Neuronal stem cell (in vitro differentiated cells): ENCODE measurements at places on chromosomes 12 and 14.
A peak's percentile ranks its signal among the peaks of the same experiment; 100 is the strongest.

GRCh38 chr14:87494010-87494409 lies 499.0 kb downstream of the GALC start:
- no peak for DNase-seq

- no peak for DNase-seq
These were observed 741.8 kb downstream of the TMEM121 start for GRCh38 chr14:106268013-106268727.

DNA sequence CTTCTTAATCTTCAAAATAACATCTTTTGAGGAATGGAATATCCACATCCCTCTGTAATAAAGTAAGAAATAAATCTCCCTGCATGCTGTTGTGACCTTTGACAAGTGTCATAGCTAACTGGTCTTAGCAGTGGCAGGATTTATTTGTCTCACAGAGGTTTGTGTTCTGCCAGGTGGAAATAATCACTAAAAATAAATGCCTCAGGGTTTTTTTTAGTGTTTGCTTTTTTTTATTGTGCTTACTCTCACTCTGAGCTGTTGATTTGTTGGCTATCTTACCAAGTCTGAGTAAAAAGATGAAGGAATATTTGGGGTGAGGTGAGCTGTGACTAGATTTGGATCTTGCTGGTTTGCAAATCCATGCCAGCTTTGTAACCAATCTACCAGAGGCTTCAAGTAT lies 285.4 kb downstream of the ALG10B start:
- no peak for DNase-seq

- no peak for DNase-seq
These were observed 20.7 kb downstream of the KRT85 start for GRCh38 chr12:52346593-52346992.

- DNase-seq, result no peak
These were observed 10.1 kb upstream of the PITPNM2 start for GRCh38 chr12:123160801-123161487.

DNA sequence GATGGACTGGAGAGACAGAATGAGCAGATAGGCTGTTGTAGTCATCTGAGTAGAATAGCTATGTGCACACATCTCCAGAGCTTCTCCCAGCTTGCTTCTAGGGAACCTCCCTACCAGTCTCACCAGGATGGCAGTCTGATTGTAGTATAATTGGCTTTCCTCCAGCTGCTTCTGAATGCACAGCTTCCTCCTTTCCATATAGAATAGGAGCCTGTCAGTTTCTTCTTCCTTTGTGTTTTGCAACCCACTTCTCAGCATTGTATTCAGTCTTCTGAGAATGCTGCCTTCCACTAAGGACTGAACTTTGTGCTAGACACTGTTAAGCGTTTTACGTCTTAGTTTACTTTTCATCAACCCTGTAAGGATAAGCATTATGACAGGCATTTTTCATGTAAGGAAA lies 2.2 kb upstream of the CSAD start:
- DNase-seq, result no peak

- DNase-seq, result no peak
These were observed 1300.5 kb upstream of the TMEM132C start for GRCh38 chr12:126966498-126966897.

DNA sequence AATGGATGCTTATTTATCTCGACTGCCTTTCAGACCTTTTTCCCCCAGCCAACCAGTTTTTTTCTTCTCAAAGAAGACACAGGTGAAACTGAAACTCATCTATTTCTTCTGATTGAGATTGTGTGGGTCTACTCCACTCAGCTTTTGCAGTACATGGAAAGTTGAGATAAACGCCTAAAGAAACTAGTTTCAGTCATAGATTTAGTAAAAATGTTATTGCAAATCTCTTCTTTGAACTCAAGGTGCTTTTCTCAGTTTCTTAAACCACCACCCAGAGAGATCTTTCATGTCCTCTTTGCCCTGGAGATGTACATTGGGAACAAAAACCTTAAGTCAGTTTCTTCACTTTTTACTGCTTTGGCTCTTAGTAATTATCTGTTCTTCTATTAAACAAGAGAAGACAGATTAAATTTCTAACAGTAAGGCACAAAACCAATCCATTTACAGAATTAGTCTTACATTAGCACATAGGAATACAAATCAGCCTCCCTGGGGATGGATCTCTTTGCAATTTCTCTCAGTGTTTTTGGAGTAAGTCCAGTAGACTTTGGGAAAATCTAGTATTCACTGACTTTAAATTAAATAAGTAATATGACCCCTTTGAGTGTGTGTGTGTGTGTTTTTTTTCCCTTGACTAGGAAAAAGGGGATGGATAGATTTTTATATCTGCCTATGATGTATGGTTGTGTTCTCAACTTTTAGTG lies 11.6 kb downstream of the FBXW8 start:
- DNase-seq, result no peak

GRCh38 chr12:120767071-120768024 lies 41.7 kb downstream of the ACADS start:
- DNase-seq, result no peak

DNA sequence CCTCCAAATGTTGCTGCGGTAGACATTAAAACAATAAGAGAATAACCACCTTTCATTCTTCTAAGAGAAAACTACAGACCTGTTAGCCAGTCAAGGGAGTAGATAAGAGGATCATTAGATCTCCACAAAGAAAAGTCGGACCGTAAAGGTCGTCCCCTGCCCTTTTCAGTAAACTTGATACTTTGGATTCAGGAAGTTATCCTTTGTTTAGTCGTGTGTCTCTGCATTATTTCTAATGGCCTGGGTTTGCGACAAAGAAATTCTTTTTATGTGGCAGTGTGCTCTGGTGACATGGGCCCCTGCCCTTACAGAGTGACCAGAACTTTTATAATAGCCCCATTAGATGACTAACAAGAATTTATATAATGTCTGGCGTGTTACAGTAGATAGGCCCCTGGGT lies 44.6 kb upstream of the EVL start:
- no peak for DNase-seq

DNA sequence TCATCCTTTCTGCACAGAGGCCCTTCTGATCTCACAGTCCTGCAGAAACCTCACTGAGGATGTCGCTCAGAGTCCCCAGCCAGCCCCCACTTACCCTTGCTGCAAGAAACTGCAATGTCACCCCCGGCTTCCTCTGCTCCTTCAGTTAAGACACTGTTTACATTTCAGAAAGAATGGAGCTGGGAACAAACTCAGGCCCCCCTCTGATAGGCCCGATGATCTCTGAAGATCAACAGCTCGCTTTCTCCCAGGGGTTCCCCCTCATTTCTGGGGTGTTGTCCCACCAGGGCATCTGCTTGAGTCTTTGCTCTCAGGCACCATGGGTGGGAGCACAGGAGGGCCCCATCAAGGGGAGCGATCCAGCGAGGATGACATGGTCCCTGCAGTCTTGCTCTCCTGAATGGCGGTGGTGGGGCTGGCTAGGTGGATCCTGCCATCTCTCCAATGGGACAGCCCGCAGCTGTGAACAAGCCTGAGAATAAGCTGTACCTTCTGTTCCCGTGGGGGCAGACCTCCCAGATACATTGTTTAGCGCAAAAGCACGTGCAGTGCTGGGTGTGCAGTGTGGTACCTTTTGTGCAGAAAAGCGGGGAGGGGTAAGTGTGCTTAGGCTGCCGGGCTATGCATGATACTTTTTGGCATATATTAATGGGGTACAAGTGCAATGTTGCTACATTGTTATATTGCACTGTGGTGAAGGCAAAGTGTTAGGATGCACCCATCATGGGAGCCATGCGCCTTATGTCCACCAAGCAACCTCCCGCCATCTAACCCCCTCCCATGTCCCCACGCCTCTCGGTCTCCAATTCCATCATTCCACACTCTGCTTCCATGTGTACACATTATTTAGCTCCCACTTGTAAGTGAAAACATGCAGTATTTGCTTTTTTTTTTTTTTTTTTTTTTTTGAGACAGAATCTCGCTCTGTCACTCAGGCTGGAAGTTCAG lies 6.7 kb upstream of the NCOR2 start:
- DNase-seq, result no peak

DNA sequence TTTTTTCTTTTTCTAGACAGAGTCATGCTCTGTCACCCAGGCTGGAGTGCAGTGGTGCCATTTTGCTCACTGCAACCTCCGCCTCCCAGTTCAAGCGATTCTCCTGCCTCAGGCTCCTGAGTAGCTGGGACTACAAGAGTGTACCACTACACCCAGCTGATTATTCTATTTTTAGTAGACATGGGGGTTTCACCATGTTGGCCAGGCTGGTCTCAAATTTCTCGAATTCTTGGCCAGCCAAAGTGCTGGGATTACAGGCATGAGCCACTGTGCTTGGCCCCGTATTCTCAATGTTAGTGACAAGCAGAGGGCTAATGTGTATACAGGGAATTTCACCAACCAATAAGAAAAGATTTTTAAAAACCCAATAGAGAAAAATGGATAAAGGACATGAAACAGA lies 8.4 kb downstream of the PLBD2 start:
- no peak for DNase-seq

- no peak for DNase-seq
These were observed 45.7 kb upstream of the GRIP1 start for GRCh38 chr12:66724616-66725015.

GRCh38 chr14:93906341-93907329 lies 20.5 kb upstream of the FAM181A start:
- DNase-seq, result peak; percentile 57

- peak; percentile 88 for DNase-seq
These were observed 120.7 kb downstream of the AACS start for GRCh38 chr12:125185740-125186470.

GRCh38 chr12:12720672-12721161 lies 3.5 kb downstream of the CDKN1B start:
- DNase-seq, result no peak

GRCh38 chr12:112796067-112796466 lies 4.5 kb downstream of the RPH3A start:
- no peak for DNase-seq

DNA sequence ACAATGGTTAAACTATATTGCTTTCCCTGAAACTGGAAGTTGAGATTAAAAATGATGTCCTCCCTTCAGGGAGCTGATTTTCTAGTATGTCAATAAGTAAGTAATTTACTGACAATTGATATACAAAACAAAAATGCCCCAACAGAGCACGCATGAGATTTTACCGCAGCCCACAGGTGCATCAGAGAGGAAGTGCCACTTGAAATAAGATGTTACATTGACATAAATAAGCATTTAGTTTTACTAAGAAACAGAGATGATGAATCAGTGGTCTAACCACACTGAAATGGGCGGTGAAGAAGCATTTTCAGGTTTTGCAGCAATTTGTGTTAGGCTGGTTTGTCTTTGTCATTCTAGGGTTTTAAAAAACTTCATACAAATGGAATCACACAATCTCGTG lies 8.8 kb upstream of the CLECL1 start:
- DNase-seq, result no peak

DNA sequence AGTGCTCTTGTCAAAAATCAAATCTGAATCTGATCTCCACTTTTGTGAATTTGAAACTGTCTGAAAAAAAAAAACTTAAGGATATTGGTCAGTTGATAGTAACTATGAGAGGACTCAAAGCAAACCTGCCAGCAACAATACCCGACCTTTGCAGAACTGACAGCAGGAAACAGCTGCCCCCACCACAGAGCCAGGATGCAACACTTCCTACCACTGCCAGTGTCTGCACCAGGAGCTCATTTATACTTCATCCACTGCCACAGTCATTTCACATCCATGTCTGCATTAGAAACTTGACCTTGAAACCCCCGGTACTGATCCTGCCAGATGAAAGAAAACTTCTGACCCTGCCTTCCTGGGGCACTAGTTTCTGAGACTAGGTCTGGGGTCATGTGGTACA lies 27.4 kb upstream of the RXYLT1 start:
- no peak for DNase-seq

- DNase-seq, result no peak
These were observed 29.0 kb downstream of the GPRC5D start for GRCh38 chr12:12922978-12923377.

DNA sequence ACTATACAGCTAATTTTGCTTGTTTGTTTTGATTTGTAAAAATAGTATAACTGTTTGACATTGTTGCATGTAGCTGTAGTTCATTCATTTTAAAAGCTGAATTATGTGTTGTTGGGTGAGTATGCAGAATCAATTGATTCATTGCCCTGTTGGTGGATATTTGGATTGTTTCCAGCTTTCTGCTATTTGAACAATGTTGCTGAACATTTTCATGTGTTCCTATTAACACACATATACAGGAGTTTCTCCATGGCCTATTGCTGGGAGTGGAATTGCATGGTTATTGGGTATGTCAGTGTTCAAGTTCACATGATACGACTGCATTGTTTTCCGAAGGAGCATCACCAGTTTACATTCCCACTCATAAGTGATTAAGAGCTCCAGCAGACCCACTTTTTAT lies 75.3 kb downstream of the SRGAP1 start:
- DNase-seq, result no peak

- no peak for DNase-seq
These were observed 44.1 kb upstream of the CHST11 start for GRCh38 chr12:104412681-104413080.

DNA sequence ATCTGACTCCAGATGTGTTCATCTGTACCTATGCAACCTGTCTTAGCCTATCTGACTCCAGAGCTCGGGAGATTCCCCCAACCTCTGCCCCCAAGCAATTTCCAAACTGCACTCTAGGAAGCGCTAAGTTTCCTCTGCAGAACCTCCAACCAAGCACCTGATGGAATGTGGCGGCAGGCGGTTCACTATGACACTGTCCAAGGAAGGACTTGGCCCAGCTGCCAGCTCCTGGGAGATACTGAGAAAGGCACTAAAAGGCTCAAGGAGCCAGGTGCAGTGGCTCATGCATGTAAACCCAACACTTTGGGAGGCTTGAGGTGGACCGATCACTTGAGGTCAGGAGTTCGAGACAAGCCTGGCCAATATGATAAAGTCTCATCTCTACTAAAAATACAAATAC lies 244.0 kb downstream of the BCL11B start:
- DNase-seq, result no peak

DNA sequence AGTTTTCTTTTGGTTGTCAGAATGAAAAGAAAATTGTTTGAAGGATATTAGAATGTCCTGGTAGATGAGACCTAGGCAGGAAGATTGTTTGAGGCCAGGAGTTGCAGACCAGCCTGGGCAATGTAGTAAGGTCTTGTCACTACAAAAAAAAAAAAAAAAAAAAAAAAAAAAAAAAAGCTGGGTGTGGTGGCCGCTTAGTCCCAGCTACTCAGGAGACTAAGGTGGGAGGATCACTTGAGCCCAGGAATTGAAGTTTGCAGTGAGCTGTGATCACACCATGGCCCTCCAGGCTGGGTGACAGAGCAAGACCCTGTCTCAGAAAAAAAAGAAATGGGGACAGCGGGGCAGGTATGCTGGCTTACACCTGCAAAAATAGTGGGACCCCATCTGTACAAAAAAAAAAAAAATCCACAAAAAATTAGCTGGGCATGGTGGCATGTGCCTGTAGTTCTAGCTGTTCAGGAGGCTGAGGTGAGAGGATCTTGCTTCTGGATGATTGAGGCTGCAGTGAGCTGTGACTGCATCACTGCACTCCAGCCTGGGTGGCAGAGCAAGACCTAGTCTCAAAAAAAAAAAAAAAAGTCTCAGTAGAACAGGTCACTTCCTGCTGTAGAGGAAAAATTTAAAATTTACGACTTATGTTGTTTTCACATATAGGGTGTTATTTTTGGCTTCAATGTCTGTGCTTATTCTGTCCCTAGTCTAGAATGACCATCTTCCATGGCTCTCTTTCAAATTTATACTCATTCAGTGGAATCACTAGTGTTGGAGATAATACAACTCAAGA lies 70.7 kb downstream of the PPHLN1 start:
- no peak for DNase-seq

- DNase-seq, result no peak
These were observed 18.3 kb upstream of the PDE3A start for GRCh38 chr12:20350026-20350425.

GRCh38 chr14:76126076-76126475 lies 25.6 kb upstream of the GPATCH2L start:
- no peak for DNase-seq
